Activated naive CD4-positive, alpha-beta T cell treated with anti-CD3 and anti-CD28 coated beads, Interleukin-2, amount 50 U/mL, for 16 hours (primary cell): ENCODE measurements at places on chromosomes 1 and 21.

- DNase-seq = no peak
These were observed 13.9 kb downstream of the ARHGEF19 start for GRCh38 chr1:16198444-16199156.

GRCh38 chr1:28064064-28064463 is 24.3 kb downstream of the EYA3 start:
- DNase-seq = no peak

DNA sequence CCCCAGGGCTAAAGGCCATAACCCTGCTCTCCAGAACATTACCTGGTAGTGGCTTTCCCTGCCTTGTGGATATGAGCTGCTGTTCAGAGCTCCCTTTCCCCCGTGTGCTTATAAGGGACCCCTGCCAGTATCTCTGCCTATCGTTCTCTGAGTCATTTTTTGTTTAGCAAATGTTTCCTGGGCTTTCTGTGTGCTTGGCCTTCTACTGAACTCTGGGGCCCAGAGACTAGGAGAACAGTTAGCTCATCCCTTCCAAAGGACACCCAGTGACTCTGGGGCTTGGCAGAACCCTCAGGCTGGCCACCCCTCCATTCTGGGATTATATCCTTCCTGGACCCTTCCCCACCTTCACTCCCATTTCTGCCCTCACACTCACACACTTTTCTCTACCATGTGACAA is 80.8 kb upstream of the POU3F1 start:
- no peak for DNase-seq

- no peak for DNase-seq
These were observed 400.5 kb downstream of the KCNT2 start for GRCh38 chr1:196207612-196208217.

DNA sequence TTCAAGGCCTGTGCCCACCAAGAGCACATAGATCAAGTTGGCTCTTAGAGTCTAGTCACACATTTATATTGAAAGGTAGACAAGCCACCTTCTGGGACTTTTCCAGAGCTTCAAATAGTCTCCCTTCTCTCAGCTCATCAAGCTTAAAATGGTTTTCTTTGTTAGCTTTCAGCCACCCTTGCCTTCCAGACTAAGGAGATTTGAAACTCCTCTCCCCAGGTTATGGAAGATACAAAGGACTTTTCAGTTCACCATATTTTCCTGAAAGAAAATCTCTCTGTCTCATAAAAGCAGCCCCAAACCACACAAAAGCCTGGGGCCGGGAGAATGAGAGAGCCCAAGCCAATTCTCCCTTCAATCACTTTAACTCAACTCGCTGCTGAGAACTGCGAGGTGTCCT is 134.1 kb downstream of the ZC3H11B start:
- DNase-seq = no peak

DNA sequence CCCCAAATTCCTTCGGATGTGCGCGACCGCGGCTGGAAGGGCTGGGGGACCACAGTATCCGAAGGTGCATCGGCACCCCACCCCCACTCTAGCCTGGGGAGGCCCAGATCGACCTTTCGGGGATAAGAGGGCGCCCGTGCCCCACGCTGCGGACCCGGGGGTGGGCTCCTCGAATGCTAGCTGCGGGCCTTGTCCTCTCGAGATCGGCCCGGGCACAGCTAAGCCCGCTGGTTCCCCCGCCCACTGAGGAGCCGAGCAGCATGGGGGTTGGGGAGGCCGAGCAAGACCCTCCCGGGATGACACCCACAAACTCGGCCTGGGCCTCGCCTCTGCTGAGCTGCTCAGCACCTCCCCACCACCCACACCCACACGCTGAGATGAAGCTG is 653 bp upstream of the IFFO2 start:
- DNase-seq = no peak

DNA sequence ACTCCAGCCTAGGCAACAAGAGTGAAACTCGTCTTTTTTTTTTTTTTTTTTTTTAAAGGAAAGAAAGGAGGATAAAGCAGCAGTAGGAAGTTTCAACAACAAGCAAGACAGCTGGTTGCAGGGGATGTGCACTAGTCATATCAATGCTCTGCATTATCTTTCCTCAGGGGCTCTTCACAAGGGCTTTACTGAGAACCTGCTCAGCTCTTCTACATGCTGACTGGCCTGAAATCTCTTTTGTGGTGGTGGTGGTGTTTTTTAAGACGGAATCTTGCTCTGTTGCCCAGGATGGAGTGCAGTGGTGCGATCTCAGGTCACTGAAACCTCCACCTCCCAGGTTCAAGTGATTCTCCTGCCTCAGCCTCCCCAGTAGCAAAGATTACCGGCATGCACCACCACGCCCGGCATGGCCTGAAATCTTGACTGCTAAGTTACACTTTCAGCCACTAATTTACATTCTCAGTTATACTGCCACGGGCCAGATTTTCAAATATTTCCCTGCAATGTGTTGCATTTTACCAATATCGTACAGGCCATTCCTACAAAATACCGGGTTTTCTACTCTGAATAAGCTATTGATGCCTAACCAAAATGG is 68.0 kb downstream of the PUM1 start:
- no peak for DNase-seq

DNA sequence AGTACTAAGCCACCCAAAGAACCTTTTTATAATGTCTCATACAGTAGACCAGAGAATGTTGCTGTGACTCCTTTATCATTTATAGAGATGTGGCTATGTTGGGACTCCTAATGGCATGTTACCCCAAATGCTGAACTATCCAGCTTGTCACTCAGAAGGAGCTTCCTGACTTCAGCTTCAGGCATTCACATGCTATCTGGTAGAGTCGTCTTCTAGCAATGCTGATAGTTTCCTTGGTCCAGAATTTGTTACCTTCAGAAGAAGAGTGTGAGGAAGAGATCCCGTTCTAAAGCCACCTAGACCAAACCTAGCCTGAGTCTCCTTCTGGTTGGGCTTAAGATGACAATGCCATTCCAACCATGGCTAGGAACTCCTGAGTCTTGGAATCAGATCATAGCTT is 68.1 kb downstream of the OLFML2B start:
- no peak for DNase-seq

DNA sequence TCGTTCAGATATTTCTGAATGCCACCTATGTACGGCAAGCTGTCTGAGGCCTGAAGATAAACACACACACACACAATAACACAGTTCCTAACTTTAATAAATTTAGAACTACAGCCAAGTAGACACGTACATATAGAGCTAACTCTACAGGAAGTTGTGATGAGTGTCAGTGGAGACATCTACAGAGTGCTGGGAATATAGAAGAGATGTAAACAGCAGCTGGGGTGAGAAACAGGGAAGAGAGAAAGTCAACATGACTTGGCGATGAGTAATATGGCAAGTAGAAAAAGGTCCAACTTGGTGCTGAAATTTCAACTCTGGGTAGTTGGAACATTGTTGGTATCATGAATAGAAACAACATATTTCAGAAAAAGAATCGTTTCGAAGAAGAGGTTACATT is 206.5 kb downstream of the ZP4 start:
- DNase-seq = no peak

DNA sequence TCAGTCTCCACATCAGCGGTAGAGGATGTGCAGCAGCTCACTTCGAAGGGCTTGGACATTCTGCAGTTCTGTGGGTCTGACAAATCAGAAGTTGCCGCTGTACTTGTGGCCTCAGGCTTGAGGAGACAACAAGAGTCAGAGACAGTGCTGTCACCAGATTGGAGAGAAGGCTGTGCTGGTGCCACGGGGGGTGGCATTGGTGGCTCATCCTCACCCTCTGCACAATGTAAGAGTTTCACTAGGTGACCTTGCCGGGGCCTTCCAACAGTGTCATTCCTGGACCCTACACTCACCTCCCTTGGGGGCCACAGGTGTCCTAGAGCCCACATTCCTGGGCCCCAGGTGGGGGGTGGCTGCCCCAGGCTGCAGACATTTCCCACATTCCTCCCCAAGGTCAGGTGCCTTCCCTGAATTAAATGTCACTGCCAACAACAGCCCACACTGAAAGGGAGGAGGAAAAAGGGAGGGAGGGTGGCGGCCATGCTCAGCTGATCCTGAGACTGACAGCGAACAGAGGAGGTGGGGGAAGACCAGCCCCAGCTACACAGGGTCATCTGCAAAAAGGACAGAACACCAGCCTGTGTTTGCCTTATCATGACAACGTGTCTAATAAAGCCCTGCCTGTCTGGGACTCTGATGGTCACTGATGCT is 46.4 kb downstream of the TMCC2 start:
- DNase-seq = no peak

GRCh38 chr1:236066828-236067386 is 2.0 kb upstream of the NID1 start:
- peak; percentile 59 for DNase-seq

- DNase-seq = no peak
These were observed 46.2 kb upstream of the SSX2IP start for GRCh38 chr1:84736445-84736844.

DNA sequence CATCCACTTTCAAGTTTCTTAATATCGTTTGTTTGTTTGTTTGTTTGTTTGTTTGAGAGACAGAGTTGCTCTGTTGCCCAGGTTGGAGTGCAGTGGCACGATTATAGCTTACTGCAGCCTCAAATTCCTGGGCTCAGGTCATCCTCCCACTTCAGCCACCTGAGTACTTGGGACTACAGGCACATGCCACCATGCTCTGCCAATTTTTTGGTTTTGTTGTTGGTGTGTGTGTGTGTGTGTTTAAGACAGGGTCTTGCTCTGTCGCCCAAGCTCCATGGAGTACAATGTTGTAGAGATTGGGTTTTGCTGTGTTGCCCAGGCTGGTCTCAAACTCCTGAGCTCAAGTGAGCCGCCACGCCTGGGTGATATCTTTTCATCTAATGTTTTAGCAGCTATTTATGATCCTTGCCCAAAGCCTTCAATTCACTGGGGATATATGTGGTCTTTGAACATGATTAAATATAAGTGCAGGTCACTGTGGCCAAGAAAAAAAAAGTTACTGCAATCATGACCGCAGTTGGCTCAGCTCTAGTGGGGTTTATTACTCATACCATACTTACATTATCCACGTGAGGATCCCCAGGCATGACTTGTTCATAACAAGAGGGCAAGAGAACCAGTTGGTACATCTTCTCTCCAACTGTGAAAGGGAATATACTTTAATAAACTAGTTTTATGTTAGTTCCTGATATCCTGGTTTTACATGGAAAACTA is 8.0 kb downstream of the RRP1B start:
- no peak for DNase-seq

- DNase-seq = no peak
These were observed 13.0 kb upstream of the C1orf174 start for GRCh38 chr1:3912809-3913685.

DNA sequence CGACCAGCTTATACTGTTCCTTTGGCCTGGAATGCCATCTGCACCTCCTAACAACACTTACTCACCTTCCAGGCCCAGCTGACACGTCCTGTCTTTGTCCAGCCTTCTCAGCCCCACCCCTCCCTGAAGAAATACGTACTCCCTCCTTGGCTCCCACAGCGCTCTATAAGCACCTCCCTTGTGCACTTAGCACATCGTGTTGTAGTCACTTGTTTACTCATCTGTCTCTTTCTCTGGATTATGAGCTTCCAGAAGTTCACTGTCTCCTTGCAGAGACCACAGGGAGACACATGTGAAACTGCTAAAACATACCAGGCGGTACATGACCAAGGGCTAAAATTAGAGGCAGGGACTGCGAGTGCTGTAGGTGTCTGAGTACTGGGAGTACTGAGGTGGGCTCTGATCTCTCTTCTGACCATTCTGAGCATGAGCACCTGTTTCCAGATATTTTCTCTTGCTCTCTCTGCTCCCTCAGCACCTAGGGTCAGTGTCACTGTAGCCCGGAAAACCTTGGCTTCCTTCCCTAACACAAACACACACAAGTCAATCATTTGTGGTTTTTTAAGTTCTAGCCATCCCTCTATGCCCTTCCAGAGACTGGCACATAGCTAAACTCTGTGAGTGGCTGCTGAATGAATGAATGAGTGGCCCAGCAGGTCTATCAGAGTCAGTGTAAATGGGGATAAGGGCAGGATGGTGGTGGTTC is 5.1 kb downstream of the DCST1 start:
- no peak for DNase-seq

DNA sequence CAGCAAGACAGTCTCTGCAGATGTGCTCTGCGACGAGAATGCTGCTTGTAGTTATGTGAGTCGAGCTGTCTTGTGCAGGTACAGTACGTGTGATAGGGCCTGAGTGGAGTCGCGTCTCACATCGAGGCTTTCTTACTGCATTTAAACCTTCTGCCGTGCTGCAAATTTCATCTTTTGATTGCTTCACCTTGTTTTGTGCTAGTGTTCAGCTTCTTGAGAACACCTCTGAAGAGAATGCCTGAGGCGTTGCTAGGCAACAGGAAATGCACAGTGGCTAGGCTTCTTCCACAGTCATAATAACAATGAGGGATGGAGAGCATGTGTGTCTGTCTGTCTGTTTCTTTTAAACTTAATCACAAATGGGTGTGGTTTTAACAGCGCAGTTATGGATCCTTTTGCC is 52.9 kb downstream of the MRPS6 start:
- no peak for DNase-seq

GRCh38 chr21:36859744-36860501 is 106.5 kb downstream of the HLCS start:
- no peak for DNase-seq

DNA sequence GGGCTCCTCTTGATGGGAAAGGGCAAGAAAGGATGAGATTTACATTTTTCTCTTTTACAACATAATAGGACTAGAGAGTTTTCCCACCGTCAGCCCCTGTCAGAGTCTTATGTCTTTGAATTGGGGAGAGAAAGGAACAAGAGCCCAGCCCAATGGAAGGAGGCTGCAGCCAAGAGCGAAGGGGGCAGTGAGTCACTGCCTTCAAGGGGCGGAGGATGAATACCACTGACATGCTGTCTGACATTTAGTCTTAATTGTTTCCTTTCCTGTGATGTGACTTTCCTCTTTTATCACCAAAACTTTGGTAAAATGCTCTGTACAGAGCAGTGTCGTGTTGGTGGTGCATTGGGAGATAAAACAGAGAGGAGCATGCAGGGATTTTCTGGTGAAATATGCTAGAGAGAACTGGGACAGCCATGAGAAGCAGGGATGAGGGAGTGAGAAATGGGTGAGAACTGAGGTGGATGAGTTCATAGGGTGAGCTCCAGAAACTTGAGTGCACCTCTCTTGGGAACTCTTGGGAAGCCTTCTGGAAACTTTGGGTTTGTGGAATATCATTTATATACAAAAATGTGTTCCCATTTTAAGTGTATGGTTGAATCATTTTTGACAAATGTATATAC is 179.9 kb upstream of the FGGY start:
- DNase-seq = no peak

DNA sequence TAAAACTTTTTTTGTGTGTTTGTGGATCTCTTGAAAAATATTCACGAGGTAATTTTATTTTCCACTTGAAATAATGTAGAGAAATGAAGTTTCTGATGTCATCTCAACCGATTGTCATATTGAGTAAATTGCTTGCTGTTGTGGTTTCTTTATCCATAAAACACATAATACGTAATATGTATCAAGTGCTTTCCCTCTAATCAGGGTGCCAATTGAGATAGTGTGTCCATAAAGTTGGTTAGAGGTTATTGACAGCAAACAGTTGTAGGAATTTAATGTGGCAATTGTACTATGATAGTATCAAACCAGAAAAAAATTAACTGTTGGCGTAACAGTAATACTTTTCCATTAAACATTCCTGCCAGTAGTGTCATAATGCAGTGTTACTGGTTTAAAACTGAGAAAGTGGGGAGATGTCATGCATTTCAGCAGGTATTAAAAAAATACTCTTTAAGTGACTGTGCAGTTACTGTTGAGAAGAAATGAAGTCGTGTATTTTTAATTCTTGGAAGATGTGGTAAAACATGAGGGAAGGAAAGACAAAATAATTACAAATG is 38.3 kb downstream of the USP25 start:
- DNase-seq = no peak
